ENCODE measurements at places on chromosomes 16 and 17.

GRCh38 chr17:35534576-35535093, 2.8 kb downstream of the SLFN12L start:
- no peak for DNase-seq

DNA sequence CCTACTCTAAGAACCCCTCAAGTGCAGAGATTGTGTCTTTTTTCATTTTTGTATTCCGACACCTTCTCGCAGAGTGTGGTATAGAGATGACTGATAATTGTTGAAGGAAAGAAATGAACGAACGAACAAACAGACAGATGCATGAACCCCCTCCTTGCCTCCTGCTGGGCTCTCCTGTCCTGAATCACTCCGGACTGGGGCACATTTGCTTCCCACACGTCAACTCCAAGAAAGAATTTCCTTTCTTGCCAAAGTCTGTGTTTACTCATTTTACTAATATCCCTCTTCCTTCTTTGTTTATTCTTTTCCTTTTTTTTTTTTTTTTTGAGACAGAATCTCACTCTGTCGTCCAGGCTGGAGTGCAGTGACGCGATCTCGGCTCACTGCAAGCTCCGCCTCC, 37.5 kb upstream of the BHLHA9 start:
- DNase-seq = no peak

GRCh38 chr17:9729034-9729650, 62.2 kb downstream of the DHRS7C start:
- DNase-seq = no peak

DNA sequence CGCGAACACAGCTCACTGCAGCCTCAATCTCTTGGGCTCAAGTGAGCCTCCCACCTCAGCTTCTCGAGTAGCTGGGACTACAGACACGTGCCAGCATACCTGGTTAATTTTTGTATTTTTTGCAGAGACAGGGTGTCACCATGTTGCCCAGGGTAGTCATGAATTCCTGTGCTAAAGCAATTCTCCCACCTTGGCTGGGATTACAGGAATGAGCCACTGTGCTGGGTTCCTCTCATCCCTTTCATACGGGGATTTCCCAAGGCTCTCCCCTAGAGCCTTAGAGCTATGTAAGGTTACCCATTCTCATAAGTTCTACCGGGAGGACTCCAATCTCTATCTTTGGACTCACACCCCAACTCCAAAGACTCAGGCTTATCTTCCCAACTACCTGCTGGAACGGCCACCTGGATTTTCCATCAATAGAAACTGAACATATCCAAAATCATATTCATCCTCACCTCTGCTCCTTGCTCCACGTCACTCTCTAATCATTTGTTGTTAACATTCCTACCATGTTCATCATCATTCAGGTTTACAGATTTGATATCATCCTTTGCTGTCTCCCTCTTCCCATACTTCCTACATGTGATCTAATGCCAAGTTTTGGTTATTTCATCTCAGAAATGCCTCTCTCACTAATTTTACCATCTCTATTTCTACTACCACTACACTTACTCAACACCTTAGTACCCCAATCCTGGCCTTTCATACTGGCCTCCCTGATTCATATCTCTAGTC, 92.5 kb downstream of the NCOR1 start:
- DNase-seq = no peak

DNA sequence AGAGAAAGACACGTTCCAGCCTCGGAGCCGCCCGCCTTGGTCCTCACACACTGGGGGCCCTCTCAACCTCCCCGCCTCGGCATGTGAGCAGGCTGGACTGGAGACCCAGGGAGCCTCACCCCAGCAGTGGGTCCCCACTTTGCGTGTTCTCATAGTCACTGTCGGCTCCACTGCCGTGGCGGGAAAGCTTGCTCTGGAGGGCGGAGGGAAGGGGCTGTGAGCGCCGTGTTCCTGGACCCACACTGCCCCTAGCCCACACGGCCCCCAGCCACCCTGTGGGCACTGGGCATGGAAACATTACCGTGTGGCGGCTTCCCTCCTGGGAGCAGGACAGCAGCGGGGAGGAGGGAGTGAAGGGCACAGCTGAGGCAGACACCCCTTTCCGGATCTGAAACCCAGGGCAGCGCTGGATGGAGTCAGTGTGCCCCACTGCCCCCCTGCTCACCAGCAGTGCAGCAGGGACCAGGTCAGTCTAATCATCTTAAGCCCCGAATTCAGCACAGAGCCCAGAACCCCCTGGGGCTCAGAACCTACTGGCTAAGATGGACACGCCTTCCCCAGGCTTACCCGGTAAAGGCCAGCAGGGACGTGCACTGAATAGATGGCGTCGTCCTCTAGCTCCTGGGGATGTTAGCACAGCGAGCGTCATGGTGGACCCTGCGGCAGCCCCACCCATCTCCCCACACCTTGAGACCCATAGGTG, 7.2 kb downstream of the TP53I13 start:
- no peak for DNase-seq

DNA sequence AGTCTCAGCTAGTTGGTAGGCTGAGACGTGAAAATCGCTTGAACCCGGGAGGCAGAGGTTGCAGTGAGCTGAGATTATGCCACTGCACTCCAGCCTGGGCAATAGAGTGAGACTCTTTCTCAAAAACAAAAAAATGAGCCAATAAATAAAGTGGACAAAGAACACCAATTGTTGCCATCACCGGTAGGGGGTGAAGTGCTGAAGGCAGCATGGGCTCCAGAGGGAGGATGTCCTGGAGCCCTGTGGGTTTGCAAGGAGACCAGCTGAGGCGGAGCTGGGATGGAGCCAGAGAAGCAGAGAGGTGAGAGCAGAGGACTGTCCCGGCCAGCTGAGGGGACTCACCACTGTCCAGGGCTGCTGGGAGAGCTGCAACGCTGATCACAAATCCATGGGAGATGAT, 13.8 kb downstream of the CHST6 start:
- DNase-seq = no peak

- no peak for DNase-seq
Measured at GRCh38 chr17:50110591-50111349, 15.6 kb downstream of the PDK2 start.

GRCh38 chr17:56943505-56944125, 17.2 kb downstream of the COIL start:
- no peak for DNase-seq

GRCh38 chr16:46826631-46827030, 4.3 kb downstream of the C16orf87 start:
- no peak for DNase-seq

DNA sequence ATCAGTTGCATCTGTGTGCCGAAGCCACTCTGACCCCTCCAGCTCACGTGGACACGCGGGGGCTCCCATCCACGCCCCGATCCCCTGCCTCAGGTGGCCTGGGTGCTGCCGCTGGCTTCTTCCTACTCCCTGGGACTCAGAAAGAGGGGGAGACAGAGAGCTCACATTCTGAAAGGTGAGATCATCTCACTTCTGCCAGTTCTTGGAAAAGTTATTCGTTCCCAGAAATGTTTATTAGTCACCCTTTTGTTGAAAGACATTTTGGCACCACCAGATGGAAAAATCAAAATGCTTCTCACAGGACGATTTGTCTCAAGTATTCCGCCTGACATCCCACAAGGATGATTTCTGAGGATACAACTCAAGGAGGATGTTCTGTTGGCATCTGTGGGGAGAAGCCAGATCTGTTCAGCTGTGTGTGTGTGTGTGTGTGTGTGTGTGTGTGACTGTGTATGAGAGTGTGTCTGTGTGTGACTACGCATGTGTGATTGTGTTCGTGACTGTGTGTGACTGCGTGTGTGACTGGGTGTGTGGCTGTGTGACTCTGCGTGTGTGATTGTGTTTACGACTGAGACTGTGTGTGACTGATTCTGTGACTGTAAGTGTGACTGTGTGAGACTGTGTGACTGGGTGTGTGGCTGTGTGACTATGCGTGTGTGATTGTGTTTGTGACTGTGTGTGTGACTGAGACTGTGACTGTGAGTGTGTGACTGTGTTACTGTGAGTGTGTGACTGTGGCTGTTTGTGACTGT, 207.3 kb downstream of the NTN1 start:
- DNase-seq = no peak

- DNase-seq = no peak
Measured at GRCh38 chr17:68562736-68563135, 38.4 kb downstream of the FAM20A start.

GRCh38 chr16:3912897-3913296, 32.4 kb upstream of the CREBBP start:
- no peak for DNase-seq

DNA sequence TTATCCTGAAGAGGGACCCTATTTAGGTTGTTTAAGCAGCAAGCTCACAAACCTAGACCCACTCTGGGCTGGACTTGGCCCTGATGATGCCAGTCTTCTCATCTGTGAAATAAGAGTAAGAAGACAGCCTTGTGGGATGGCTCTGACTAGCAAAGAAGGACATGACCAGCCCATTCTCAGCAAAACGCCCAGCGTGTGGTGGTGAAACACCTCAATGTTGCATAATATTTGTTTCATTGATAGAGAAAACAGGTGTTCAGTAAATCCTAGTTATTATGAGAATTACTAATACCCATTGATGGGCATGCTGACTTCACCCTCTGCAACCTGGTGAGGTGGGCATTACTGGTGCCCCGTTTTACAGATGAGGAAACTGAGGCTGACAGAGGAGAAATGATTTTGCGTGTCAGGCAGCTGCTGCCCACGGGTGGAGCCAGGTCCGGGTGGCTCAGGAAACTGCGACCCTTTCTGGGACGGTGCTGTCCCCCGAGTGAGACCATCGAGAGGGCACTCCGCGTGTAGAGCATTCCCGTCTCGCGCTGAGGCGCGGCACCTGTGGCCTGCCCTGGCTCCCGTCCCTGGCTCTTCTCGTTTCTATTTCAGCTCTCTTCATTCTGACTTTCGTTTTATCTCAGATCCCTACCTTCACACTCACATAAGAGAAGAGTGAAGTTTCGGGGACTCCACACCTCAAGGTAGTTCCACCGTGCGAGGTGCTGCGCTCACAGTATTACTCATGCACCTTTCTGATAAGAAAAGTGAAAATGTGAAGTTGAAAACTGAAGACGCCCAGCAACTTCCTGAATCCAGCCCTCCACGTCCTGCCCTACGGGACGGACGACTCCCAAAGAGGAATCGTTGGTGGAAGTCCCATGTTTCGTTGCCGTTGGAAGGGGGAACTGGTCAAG, 48.5 kb downstream of the IRF8 start:
- DNase-seq = no peak

DNA sequence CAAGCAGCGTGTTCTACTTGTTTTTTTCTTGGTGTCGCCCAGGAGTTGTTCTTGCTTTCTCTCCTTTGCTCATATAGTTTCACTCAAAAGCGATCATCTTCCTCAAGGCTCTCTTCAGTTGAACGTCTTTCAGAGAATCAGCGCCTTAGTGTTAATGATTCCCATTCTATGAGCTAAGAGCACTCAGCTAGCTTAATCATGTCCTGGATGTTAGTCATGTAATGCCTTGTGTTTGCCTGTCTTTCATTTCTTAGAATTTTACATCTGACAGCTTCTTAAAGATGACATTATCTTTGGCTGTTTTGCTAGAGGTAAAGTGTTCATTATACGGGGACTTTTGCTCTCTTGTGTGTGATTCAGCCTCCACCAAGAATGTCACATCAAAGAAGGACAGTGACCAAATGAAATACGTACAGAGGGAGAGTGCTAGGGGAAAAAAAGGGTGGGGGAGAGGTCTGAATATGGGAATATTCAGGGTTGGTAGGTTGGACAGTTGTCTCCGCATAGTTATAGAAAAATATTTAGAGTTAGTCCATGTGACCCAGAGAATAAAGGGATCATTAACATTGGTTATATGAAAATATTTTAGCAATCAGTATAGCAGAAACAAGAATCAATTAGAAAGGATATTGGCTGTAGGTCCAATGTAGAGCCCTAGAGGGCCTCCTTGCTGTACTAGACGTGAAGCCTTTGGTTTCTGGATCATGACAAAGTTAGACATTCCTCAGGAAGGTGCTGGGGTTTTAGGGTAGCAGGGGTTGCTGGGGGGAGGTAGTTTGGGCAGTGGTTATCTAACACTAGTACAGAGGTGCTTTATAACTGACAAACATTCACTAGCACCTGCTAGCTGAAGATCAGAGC, 31.9 kb upstream of the ANKFN1 start:
- no peak for DNase-seq

DNA sequence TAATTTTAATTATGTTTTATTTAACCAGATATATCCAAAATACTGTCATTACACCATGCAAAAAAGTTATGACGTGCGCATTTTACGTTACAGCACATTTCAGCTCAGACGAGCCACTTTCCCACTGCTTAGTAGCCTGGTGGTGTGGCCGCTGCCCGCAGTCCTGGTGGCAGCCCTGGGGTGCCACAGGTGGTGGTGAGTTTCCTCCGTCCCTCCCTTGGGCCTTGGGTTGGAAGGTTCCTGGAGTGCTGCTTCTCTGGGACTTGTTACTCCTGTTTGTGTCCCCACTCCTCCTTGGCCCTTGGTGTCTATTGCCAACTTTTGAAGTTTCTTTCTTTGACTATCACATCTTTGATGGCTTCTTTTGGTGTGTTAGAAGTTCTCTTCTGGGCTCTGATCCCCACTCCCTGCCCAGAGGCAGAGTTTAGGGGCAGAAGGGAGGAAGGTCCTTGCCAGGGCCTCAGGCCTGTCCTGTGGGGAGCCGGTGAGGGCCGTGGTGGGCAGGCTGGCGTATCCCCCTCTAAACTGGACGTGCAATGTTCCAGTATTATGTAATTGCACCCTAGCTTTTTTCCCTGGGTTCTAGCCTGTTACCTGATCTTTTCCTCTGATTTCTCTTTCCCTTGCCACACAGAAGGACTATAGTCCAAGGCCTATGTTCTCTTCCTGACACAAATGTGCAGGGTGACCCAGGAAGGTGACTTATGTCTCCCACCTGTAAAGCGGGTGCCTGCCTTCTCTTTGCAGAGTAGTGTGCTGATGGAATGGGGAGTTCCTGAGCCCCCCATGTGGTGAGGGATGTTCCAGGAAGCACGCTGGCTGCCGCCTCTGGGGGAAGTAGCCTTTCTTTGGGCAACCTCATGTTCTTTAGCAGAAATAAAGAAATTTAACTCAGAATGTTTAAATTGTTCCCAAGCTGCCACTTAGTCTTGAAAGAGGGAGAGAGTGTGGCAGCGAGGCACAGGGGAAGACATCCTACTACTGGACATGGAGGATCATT, 8.4 kb downstream of the MPRIP start:
- no peak for DNase-seq

DNA sequence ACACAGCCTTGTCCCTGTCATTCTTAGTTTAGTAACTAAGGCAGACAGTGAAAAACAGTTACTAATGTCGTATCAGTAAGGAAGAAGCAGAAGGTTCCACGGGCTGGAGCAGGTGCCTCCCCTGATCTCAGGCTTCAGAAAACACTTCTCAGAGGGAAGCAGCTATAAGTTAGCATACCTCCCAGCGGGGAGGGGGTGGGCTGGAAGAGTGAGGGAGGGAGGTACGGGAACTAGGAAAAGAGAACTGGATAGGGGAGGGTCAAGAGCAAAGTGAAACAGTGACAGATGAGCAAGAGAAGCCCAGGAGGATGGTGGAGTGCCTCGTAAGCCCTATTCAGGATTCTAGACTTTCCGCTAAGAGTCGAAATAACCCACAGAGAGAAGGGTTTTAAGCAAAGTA, 186.3 kb upstream of the XYLT1 start:
- no peak for DNase-seq

DNA sequence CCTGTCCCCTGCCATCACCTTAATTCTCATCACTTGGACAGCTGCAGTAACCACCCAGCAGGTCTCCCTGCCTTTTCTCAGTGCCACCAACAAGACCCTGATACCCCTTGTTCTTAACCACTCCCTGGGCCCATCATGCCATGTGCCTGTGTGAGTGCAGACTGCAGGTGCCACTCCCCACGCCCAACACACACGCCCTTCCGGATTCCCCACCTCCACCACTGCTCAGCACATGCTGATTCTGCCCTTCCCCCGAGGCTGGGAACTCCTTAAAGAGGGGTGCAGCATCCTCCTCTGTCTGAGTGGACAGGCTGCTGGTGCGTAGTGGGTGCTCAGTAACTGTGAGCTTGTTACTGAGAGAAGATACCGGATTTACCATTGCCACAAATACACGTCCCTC, 52.4 kb downstream of the PLD6 start:
- DNase-seq = no peak
